T-helper 2 cell (primary cell): ENCODE measurements at places on chromosomes 1 and 21.

- DNase-seq = no peak
These were observed 434.9 kb upstream of the DAB1 start for GRCh38 chr1:57858740-57859139.

DNA sequence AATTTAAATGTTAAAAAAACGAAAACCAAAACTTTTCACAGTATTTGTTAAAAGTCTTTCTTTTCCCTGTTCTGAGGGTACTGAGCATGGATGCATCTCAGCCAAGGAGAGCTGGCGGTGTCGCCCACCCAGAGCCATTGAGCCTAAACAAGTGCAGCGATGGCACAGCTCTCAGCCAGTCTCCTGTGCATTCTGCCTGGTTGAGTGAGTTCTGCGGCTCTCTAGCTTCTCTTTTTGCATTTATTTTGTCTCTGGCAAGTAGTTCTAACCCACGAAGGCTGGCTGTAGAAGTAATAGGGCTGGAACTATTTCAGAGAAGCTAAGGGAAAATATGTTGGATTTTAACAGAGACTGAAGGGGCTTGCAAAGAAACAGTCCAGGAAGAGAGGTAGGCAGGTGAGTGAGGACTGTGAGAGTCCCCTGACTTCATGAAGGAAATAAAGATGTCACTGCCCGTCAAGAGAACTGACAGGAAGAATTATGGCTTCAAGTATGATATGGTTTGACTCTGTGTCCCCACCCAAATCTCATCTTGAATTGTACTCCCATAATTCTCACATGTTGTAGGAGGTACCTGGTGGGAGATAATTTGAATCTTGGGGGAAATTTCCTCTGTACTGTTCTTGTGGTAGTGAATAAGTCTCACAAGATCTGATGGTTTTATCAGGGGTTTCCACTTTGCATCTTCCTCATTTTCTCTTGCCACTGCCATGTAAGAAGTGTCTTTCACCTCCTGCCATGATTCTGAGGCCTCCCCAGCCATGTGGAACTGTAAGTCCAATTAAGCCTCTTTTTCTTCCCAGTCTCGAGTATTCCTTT lies 35.7 kb upstream of the LIN9 start:
- no peak for DNase-seq

DNA sequence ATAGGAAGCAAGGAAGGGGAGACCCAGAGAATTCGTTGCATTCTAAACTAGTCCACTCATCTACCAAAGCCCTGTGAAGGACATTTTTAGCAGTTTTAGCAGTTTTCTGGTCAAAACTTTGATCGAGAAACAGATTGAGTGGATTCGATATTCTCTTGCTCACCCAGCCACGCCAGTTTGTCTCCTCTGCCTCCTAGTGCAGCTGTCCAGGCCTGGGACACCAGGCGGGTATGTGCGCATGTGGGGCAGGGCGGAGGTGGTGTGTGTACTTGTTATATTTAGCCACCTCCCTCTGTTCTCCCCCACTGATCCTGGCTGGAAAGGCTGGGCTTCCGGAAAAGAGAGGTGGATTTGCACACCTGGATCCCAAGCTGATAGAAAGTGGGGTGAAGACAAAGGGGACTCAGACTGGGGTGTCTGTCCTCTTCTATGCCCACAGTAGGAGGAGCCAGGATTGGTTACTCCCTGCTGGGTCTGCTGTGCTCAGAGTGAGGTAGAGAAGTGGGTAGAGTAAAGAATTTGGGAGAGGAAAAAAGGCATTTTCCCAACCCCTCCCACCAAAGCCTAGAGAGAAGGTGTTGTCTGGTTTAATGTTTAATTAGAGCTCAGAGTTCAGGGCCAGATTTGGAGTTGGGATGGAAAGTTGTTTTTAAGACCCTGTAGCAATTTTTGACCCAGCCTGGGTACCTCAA lies 3.8 kb downstream of the LMNA start:
- no peak for DNase-seq

- DNase-seq = no peak
These were observed 5.0 kb upstream of the AHCYL1 start for GRCh38 chr1:109979489-109980091.

- DNase-seq = no peak
These were observed 20.1 kb downstream of the ERI3 start for GRCh38 chr1:44334968-44335367.

DNA sequence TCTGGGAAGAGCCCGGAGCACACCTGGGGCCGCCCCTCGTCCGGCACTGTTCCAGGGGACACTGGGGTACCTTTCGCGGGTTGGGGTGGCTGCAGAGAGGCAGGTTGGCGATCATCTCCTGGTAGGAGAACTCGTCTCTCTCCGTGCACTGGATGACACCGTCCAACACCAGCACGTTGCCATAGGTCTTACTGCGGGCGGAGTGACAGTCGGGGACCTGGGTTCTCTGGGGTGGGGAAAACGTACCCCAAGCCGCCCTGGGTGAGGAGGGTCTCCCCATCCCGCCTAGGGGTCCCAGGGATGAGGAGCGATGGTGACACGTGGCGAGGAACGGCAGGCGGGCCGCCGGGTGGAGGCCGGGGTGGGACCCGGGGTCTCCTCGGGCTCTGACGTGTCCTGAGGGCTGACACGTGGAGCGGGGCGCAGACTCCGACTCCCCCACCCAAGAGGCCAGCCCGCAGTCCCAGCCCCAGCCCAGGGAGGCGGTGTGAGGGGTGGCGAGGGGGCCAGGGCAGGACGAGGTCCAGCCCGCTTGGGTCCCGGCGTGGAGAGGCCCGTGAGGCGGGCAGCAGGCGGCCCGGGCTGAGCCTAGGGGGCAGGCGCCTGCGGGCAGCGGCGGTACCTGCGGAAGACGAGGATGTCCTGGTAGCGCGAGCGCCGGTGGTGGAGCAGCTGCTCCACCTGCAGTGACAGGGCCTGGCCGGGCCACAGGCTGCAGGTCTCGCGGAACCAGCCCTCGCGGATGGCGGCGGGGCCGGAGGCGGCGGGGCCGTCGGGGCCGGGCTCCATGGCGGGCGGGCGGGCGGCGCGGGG lies 457 bp downstream of the SRM start:
- DNase-seq = no peak

- peak; percentile 31 for DNase-seq
These were observed 115.4 kb upstream of the RAB4A start for GRCh38 chr1:229155472-229155871.

DNA sequence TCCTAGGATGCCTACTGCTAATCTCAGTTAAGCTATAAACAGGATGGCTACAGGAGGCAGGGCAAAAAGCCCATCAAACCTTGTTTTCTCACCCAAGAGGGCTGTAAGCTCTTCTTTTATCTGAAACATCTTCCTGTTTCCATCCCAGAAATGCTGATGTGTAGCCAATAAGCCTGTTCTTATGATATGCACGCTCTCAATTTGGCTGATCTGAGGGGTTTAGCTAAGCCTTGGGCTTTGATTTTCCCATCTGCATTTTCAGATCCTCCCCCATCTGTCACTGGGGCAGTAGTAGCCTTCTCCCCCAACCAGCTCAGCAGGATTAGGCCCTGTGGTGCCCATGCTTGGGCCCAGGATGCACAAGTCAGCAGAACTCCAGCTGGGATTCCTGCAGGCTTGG lies 105.0 kb downstream of the BRINP2 start:
- DNase-seq = no peak

DNA sequence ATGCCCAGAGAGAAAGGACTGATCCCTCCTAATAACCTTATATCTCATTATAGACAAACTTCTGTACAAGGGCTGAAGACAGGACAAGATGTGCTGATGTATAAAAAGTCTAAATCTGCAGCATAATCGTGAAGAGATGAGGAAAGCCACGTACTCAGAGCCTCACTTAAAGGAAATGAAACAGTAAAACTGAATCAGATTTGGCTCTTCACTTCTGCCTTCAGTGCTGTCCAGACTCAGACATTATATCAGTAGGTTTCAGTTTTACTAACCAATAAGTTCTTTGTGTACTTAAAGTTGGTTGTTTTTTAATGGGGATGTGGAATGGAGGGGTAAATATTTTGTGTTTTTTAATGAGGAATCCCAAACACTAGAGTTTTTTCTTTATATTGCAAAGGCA lies 45.3 kb upstream of the RGS1 start:
- DNase-seq = no peak

GRCh38 chr1:218433744-218434143 lies 88.6 kb downstream of the TGFB2 start:
- no peak for DNase-seq

GRCh38 chr1:206631085-206631509 lies 4.2 kb upstream of the DYRK3 start:
- DNase-seq = no peak

- no peak for DNase-seq
These were observed 407.0 kb downstream of the PTPRU start for GRCh38 chr1:29643281-29643680.

DNA sequence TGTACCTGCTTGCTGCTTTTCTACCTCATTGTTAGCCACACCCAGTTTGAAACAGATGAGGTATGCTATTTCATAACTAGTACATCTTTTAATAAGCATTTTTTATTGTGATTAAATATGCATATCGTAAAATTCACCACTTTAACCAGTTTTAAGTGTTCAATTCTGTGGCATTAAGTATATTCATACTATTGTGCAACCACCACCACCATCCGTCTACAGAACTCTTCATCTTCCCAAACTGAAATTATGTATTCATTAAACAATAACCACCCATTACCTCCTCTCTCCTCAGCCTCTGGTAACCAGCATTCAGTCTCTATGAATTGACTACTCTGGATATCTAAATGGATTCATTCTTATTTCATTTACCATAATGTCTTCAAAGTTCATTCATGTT lies 20.1 kb downstream of the DR1 start:
- DNase-seq = no peak

DNA sequence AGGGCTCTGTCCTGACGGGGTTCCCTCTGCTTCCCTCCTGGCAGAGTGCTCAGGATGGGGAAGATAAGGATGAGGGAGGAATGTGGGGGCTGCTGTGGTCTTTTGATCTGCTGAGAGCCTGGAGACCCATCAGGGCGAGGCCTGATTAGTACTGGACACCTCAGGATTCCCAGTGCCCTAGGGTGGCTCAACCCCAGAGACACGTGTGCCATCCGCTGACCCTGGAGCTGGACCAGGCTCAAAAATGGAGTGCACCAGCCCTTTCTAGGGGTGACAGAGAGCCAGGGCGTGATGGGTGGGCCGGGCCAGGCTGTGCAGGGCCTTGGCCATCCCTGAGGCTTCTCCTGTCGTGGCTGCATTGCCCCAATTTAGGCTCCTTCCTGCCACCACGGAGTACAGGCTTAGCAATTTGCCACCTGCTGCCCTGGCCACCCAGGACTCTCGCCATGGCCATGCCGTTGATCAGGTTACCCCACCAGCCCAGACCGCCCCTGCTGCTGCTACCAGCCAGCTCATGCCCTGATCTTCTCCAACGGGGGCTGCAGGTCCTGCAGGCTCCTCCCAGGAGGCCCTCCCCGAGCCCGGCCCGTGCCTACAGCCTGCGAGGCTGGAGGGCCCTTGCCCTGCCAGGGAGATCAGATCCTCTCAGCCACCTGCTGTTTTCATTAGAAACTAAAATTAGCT lies 9.5 kb downstream of the WNT4 start:
- DNase-seq = no peak

DNA sequence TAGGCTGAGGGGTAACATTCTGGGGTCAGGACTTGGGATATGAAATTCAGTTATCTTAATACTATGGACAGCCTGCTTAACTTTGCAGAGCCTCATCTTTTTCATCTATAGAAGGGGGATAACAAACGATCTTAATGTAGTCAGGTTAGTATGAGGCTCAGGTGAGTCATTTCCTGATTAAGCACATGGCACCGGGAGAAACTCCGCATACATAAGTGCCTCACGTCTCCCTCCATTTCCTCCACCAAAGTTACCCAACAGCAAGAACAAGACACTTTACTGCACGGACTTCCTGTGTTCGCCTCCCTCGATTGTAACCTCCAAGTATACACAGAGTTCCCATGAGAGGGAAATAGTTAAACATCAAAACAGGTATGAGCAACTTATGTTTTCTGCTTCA lies 112.7 kb upstream of the COA6 start:
- DNase-seq = no peak

DNA sequence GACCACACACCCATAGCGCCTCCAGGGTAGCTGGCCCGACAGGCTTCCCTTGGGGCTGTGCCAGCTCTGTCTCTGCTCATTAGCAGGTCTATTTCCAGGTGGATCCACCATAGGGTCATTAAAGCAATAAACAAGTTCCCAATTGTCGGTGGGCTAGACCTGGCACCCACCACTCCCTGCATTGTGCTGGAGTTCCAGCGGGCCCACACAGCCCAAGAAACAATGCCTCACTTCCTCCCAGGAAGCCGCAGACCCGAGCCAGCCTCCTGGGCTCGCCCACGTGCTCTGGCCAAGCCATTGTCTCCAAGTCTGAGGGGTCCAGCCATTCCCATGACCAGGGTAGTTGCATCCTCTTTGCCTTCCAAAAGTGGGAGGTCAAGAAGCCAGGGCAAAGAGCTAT lies 27.5 kb upstream of the SOX13 start:
- DNase-seq = no peak

GRCh38 chr1:87763483-87763882 lies 434.8 kb downstream of the LMO4 start:
- no peak for DNase-seq
